ENCODE measurements at places on chromosomes 4 and X.

DNA sequence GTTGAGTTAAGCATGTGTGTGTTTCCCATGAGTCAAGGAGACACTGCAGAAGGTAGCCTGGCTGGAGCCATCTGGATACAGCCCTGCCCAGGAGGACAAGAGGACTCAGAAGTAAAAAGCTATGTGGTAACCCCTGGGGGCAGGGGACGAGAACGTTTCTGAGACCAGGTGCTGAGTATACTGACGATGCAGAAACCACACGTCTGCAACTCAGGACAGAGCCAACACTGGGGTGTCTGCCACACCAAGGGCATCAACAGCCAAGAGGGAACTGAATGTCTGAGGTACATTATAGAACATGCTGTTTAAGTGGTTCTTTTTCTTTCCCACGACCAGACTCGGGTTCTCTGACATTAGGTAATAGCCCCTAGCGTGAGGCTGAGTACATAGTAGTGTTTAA is 94.1 kb upstream of the GPR34 start:
- no peak overlapping the region for H3K27ac ChIP-seq
- no peaks in the 10 kb centered on the region for H3K36me3 ChIP-seq
- DNase-seq: no peak
- no peak overlapping the region for H3K4me3 ChIP-seq
- no peaks in the 10 kb centered on the region for H3K27me3 ChIP-seq
- no peaks in the 10 kb centered on the region for H3K4me1 ChIP-seq

DNA sequence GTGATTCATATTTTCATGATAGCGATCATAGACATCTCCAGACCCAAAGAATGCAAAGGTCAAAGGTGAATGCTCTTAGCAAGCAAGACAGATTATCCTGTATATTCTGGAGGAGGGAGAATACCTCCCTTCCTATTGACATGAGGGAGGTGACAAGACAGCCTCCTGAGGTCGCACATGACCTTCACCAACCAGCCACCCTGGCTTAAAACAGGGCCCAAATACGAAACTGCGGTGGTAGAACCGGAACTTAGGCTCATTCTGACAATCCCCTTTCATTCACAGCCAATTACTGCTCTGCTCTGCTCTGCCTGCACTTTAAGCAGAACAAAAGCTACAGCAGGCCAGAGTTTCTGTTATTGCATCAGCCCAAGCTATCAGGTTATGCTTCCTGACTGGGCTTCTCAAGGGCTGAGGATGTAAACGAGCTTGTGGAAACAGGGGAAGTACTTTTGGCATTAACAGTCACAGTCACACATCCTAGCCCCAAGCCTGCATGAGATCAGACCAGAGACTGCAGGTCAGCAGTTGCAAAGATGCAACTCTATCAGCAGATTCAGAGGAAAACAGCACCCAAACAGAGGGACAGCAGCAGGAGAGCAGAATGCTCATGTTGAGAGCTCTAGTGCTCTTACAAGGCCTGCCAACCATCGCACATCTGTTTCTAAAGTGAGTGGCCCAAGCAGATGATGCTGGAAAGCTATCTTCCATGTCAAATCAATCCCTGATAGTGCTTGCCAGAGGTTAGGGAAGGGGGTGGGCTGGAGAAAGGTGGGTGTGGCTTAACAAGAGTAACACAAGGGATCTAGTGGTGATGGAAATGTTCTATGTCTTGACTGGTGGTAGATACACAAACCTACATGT is 51.3 kb upstream of the MAP3K15 start:
- H3K27ac ChIP-seq: no peak overlapping the region
- no peak overlapping the region for H3K4me3 ChIP-seq
- no peaks in the 10 kb centered on the region for H3K4me1 ChIP-seq
- H3K36me3 ChIP-seq: no peaks in the 10 kb centered on the region

DNA sequence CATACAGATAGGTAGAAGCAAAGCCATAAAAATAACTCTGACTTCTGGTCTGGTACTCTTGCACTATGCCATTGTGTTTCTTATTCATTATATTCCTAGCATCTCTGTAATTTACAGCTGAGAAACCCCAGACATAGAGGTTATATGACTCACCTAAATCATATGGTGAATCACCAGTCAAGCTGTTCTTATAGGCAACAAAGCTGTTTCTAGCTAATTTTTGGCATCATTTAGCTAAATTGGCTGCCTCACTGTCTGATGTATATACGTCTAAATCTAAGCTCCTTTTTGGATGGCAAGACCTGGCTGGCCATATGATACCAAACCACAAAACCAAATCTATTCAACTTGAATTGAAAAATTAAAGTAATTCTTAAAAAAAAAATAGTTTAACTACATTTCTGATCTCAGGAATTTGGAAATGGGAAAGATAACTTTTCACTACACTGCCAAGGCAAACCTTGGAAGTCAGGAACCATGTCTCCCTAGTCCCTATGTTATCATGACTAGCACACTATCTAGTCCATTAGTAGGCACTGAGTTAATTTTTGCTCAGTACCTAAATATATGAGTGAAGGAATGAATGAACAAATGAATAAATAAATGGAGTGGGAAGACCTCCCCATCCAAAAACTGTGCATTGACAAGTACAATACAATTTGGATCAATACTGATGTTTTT is 41.3 kb upstream of the STAG2 start:
- H3K27me3 ChIP-seq: no peaks in the 10 kb centered on the region
- H3K27ac ChIP-seq: no peak overlapping the region
- no peaks in the 10 kb centered on the region for H3K4me1 ChIP-seq
- H3K36me3 ChIP-seq: no peaks in the 10 kb centered on the region
- H3K4me3 ChIP-seq: no peak overlapping the region
- no peak for DNase-seq

GRCh38 chr4:124092541-124092984 is 620.0 kb downstream of the ANKRD50 start:
- H3K27ac ChIP-seq: no peak overlapping the region
- no peaks in the 10 kb centered on the region for H3K36me3 ChIP-seq
- H3K4me3 ChIP-seq: no peak overlapping the region
- H3K27me3 ChIP-seq: peaks cover under 1% of the 10 kb centered on the region
- no peaks in the 10 kb centered on the region for H3K4me1 ChIP-seq
- DNase-seq: no peak

GRCh38 chr4:106414366-106414765 is 45.8 kb upstream of the GIMD1 start:
- no peak for DNase-seq
- no peak overlapping the region for H3K4me3 ChIP-seq
- H3K36me3 ChIP-seq: no peaks in the 10 kb centered on the region
- H3K27me3 ChIP-seq: no peaks in the 10 kb centered on the region
- no peak overlapping the region for H3K27ac ChIP-seq

DNA sequence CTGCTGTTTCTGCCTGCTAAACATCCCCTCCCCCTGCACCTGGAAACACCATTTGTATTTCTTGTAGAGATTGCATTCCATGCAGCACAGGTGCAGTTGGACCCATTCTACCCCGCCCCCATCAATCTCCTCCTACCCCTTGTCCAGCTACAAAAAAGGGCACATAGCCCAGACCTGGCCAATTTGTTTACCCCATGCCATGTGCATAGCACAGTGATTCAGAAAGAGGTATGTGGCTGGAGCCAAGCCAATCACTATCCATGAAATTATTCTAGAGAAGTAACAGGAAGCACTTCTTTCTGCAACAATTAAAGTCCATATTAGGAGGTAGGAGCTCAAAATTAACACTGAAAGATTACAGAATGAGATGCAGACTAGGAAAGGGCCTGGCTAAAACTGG is 20.2 kb upstream of the TMEM184C start:
- no peak overlapping the region for H3K4me3 ChIP-seq
- DNase-seq: no peak
- H3K36me3 ChIP-seq: no peaks in the 10 kb centered on the region
- no peaks in the 10 kb centered on the region for H3K27me3 ChIP-seq

GRCh38 chrX:130260316-130260715 is 8.4 kb downstream of the ZNF280C start:
- no peak for DNase-seq
- H3K27me3 ChIP-seq: no peaks in the 10 kb centered on the region
- no peak overlapping the region for H3K27ac ChIP-seq
- no peak overlapping the region for H3K4me3 ChIP-seq
- H3K4me1 ChIP-seq: no peaks in the 10 kb centered on the region

GRCh38 chrX:70338290-70338689 is 48.4 kb downstream of the KIF4A start:
- no peaks in the 10 kb centered on the region for H3K36me3 ChIP-seq
- H3K27ac ChIP-seq: no peak overlapping the region
- DNase-seq: no peak
- H3K4me3 ChIP-seq: no peak overlapping the region

GRCh38 chr4:121898150-121898549 is 27.9 kb upstream of the BBS7 start:
- DNase-seq: no peak
- no peaks in the 10 kb centered on the region for H3K4me1 ChIP-seq

- H3K27me3 ChIP-seq: no peaks in the 10 kb centered on the region
- H3K4me3 ChIP-seq: no peak overlapping the region
- H3K36me3 ChIP-seq: no peaks in the 10 kb centered on the region
- H3K4me1 ChIP-seq: no peaks in the 10 kb centered on the region
- H3K27ac ChIP-seq: no peak overlapping the region
These were observed 30.4 kb downstream of the NHS start for GRCh38 chrX:17405225-17405969.

DNA sequence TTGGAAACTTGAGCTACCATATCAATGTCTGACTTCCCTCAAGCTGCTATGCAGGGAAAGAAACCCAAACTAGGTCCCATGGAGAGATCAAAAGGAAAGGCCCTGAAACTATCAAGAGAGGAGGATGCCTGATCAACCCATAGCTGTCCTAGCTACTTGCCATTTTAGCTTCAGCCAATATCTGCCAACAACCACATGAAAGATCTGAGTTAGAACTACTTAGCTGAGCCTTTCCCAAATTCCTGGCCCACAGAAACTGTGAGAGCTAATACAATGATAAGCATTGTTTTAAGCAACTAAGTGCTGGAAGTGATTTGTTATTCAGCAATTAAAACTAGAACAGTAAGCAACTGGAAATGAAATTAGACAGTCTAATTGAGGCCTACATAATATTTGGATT is 6.3 kb upstream of the ARHGEF38 start:
- no peak overlapping the region for H3K27ac ChIP-seq
- no peaks in the 10 kb centered on the region for H3K36me3 ChIP-seq
- H3K4me1 ChIP-seq: no peaks in the 10 kb centered on the region

DNA sequence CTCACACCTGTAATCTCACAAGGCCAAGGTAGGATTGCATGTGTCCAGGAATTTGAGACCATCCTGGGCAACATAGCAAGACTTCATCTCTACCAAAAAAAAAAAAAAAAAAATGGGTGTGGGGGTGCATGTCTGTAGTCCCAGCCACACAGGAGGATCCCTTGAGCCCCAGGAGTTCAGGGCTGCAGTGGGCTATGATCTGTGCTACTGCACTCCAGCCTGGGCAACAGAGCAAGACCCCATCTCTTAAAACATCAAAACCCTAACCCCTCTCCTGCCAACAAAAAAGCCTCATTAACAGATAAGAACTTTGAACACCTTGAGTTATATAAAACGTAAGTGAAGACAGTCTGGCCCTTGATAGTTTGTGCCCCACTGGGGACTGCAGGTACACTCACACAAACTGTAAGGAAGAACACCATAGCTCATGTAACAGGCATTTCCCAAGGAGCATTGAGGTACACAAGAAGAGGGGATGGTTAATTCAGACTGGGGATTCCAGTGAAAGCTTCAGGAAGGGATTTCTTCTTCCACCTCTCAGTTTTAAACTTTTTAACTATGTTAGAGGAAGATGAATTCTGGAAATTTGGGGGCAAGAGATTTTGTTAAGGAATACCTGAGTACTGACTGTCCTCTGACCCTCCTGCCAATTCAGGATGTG is 34.7 kb downstream of the RBPJ start:
- no peaks in the 10 kb centered on the region for H3K27me3 ChIP-seq
- no peak overlapping the region for H3K4me3 ChIP-seq
- DNase-seq: no peak
- no peaks in the 10 kb centered on the region for H3K4me1 ChIP-seq
- no peak overlapping the region for H3K27ac ChIP-seq

DNA sequence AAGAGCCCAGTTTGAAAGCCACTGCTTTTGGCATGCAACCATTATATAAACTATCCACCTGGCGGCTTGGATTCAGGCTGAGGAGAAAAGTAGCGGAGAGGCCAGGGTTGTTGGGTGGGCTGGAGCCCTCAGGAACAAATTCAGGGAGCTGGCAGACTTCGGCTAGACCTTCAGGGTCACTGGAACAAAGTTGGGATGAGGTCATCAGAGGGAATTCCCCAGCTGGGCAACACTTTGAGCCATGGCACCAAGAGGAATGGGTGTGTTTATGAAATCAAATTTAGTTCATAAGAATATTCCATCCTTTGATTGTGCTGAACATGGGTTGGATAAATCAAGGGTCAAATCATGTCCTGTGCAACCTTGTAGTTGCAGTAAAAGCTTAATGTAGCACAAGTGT is 22.0 kb downstream of the MTMR1 start:
- H3K36me3 ChIP-seq: no peaks in the 10 kb centered on the region
- H3K27ac ChIP-seq: no peak overlapping the region
- H3K4me3 ChIP-seq: no peak overlapping the region
- no peak for DNase-seq
- no peaks in the 10 kb centered on the region for H3K27me3 ChIP-seq
- H3K4me1 ChIP-seq: peaks cover 13% of the 10 kb centered on the region

DNA sequence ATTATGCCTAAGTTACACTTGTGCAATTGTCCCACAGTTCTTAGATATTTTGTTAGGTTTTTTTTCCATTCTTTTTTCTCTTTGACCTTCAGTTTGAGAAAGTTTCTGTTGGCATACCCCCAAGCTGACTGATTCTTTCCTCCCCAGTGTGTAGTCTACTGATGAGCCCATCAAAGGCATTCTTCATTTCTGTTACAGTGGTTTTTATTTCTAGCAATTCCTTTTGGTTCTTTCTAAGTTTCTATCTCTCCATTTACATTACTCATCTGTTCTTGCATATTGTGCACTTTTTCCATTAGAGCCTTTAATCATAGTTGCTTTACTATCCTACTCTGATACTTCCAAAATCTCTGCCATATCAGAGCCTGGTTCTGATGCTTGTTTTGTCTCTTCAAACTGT is 31.9 kb downstream of the CASP6 start:
- DNase-seq: no peak
- H3K27me3 ChIP-seq: no peaks in the 10 kb centered on the region
- H3K4me3 ChIP-seq: no peak overlapping the region
- no peak overlapping the region for H3K27ac ChIP-seq
- no peaks in the 10 kb centered on the region for H3K36me3 ChIP-seq
- H3K4me1 ChIP-seq: no peaks in the 10 kb centered on the region

DNA sequence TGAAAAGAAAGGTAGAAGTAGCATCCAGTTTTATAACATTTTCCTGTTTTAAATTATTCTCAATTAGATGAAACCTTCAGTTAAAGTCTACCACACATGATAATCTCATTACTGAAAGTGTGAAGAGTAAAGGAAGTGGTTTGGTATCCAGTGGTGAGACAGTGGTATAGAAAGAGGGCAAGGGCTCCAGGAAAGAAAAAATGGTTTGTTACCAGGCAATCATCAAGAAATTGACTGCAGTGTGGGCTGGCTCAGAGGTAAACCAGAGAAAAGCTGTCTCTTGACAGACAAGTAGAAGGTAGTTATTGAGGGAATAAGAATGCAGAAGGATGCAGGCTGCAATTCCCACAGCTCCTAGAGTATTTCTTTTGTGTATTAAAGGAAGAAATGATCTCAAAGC is 406.2 kb downstream of the TLL1 start:
- no peak overlapping the region for H3K27ac ChIP-seq
- no peak overlapping the region for H3K4me3 ChIP-seq
- H3K36me3 ChIP-seq: no peaks in the 10 kb centered on the region
- H3K27me3 ChIP-seq: no peaks in the 10 kb centered on the region
- no peak for DNase-seq

GRCh38 chr4:117831060-117831683 is 203.1 kb upstream of the NDST3 start:
- H3K36me3 ChIP-seq: no peaks in the 10 kb centered on the region
- H3K4me1 ChIP-seq: no peaks in the 10 kb centered on the region
- no peak for DNase-seq
